NCI-H460 (cell line): ENCODE measurements at places on chromosomes 2 and 18. TPM values are rescaled to one million over a fixed set of nuclear protein-coding genes. Genes with fewer than 3 reads are reported as not detected.

DNA sequence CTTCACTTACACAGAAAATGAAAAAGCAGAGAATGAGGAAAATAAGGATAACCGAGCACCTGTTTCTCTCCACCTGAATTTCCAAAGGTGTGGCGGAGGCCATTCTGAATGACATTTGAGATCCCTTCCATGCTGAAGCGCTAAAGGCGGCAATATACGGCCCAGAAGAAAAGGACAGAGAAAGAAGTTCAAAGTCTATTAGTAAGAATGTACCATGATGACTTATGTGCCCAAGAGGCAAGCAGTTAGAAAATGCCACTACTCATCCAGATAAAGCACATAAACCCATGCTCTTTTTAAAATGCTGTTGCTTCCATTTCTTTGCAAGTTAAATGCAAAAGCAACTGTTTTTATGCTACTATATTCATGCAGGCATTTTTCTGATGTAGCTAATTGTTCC lies 37.2 kb downstream of the FEZ2 start:
- DNase-seq, result no peak

DNA sequence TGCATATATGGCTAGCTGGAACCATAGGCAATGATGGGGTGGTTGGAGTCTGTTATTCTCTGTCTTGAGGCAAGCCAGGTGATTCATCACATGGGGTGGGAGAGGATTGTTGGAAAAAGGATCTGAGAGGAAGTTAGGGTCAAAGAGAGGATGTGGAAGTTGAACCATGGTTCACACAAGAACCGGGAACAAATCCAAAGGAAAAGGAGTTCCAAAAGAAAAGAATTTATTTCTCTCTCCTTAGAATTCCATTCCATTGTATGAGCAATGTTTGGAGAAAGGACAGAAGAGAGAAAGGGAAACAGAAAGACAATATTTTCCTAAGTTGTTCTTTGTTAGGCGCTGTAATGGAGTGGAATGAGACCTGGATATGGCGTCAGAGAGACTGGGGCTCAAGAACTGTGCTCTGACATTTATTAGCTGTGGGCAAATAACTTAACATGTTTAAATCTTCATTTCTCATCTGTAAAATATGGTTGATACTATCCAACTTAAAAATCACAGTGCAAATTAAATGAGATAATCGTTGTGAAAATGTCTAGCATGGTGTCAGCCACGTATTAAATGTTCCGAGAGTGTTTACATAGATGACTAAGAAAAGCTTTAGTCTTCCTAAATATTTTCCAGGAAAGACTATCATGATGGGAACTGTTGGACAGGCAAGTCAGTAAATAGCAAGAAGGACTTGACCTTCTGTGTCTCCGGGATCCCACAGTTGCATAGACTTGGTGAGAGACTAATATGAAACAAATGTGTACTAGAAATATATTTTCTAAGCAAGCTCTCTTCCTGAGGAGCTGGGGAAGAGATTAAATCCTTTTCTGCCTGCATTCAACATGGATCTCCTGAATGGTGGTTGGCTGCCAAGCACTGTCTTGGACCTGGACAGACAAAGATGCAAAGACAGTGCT lies 71.4 kb downstream of the TRIB2 start:
- DNase-seq, result no peak

DNA sequence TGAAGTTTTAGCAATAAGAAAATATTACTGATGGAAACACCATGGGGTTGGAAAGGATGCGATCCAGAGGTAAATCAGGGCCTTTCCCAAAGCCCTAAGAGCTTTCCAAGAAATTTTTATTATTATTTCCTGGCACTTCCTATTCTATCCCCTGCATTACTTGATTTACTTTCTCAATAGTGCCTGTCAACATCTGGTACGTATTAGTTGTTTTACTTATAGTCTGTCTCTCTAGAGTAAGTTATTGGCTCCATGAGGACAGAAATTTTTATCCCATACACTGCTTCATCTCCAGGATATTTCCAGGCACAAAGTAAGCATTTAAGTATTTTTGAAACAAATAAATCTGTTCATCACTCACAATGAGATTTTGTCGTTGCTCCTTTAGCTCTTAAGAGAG lies 18.1 kb downstream of the PPP4R1 start:
- DNase-seq, result no peak

- DNase-seq, result no peak
Observed at GRCh38 chr2:198008230-198008629, 203.8 kb downstream of the PLCL1 start.

DNA sequence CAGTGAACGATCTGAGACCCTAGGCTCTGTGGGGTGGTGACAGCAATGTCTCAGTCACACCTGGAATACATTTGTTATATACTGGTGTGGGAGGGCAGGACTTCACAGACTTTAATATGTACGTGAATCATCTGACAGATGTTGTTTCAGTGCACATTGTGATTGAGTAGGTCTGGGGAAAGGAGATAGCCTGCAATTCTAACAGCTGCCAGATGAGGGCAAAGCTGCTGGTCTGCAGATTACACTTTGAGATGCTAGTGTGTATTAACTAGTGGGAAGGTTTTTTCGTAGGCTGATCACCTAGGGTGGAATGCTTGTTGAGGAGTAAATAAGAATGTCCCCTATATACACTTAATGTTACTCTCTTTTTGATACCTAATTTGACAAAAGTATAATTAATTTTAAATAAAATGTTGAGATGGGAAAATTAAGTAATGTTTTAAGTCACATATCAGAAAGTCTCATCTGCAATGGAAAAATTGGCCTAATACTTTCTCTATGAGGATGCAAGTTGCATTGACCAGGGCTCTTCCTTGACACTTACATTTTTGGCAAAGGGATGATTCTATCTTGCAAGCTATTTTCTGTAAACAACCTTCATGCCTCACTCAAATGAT lies 496.9 kb upstream of the HNMT start:
- DNase-seq, result peak; percentile 50

RAB10 gene
- total RNA-seq, result 256 and 270 TPM in 2 replicates

MAP2 gene
- 22.7 and 28.0 TPM in 2 replicates for total RNA-seq

- DNase-seq, result no peak
Observed at GRCh38 chr2:237873421-237873831, 14.0 kb downstream of the RAMP1 start.

SCLY gene
- total RNA-seq, result 36.0 and 40.1 TPM in 2 replicates

DNA sequence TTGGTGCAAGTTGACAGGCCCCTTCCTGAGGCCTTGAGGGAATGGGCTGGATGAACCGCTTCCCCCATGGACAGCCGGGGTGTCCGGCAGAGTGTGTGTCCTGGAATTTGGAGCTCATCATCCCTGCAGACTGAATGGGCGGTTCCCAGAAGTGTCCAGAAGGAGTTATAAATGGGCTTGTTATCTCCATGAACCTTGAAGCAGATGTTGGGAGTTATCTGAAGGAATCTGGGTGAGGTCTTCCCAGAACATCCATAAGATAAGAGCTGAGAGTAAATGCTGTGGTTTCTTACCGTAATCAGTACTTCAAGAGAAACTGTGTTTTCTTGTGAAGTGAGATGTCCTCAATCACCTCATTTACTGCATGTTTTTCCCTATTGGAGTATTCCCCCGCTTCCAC lies 21.1 kb downstream of the PLB1 start:
- no peak for DNase-seq

GRCh38 chr2:156526950-156527636 lies 90.9 kb downstream of the GPD2 start:
- DNase-seq, result no peak

DNAH6 gene
- 0.02 and 0.06 TPM in 2 replicates for total RNA-seq

DNA sequence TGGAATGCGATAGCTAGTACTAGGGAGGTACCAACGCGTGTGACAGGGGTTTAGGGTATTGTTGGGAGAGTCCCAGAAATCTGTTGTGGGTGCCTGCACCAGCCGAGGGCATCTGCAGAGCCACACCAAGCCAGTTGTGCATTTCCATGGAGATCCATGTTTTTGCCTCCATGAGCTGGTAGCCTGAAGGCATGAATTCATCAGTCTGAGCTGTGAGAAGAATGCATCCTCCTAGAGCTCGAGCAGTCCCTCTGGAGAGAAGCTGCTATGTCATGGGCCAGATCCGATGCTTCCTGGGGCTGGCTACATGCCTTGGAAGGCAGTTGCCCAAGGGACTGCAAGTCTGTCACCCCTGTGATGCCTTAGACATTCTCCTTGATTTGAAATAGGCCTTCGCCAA lies 57.9 kb downstream of the LIPG start:
- no peak for DNase-seq

DNA sequence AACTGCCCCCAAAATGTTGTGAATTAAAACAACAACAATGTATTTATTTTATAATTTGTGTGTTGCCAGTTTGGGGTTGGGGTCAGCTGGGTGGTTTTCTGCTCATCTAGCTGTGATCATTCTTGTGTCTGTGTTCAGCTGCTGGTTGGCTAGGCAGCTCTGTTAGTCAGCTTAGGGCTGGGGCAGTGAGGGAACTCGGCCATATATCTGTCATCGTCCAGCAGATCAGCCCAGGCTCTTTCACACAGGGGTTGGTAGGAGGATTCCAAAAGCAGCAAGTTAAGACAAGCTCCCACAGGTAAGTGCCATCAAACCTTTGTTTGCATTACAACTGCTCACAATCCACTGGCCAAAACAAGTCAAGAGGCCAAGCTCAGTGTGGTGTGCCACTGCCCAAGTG lies 121.5 kb downstream of the LPIN1 start:
- DNase-seq, result no peak

GRCh38 chr18:37391698-37392548 lies 173.7 kb downstream of the CELF4 start:
- DNase-seq, result no peak

SOWAHC gene
- total RNA-seq, result 67.9 and 72.3 TPM in 2 replicates

- no peak for DNase-seq
Observed at GRCh38 chr2:138280999-138281695, 220.4 kb upstream of the SPOPL start.

GRCh38 chr18:63683152-63683551 lies 19.6 kb upstream of the SERPINB11 start:
- peak; percentile 97 for DNase-seq

GRCh38 chr2:175690113-175690837 lies 311.8 kb downstream of the LNPK start:
- peak; percentile 66 for DNase-seq

ZNF892 gene
- 1.3 and 2.0 TPM in 2 replicates for total RNA-seq

IL36RN gene
- not detected in 2 replicates for total RNA-seq

DNA sequence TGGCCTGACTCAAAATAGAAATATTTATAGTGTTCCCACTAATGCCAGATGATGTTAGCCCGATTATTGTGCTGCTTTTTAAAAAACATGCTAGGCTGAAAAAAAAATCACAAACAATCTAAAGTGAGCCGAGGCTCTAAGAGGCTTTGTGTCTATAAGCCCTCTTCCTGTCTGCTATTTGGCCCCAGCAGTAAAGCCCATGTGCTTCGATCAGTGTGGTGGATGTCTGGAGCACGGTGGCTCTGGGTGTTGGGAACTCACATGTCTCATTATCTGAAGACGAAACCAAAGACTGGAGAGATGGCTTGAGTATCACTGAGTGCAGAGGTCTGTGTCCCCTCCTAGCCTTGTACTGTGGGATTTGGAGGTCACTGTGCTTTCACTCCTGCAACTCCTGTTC lies 55.1 kb downstream of the INO80C start:
- no peak for DNase-seq
